HepG2 (cell line): ENCODE measurements at places on chromosomes 3 and 15. TPM values are rescaled to one million over a fixed set of nuclear protein-coding genes. Genes with fewer than 3 reads are reported as not detected.

The ELL3 gene
- 5.8 and 6.1 TPM in 2 replicates for total RNA-seq

The IL12A gene
- total RNA-seq: 0.74 and 1.1 TPM in 2 replicates

The TM6SF1 gene
- total RNA-seq: not detected in 2 replicates

- no peak for DNase-seq
- H3K27me3 ChIP-seq: no peaks in the 10 kb centered on the region
- no peaks in the 10 kb centered on the region for H3K4me1 ChIP-seq
- no peak overlapping the region for H3K27ac ChIP-seq
- H3K36me3 ChIP-seq: no peaks in the 10 kb centered on the region
- H3K4me3 ChIP-seq: no peak overlapping the region
Observed at GRCh38 chr3:21020681-21021080, 730.3 kb downstream of the ZNF385D start.

- H3K27me3 ChIP-seq: no peaks in the 10 kb centered on the region
- H3K4me3 ChIP-seq: no peak overlapping the region
- peak overlapping the region; percentile 99 for H3K27ac ChIP-seq
Observed at GRCh38 chr3:188746291-188746783, 425.4 kb upstream of the TPRG1 start.

DNA sequence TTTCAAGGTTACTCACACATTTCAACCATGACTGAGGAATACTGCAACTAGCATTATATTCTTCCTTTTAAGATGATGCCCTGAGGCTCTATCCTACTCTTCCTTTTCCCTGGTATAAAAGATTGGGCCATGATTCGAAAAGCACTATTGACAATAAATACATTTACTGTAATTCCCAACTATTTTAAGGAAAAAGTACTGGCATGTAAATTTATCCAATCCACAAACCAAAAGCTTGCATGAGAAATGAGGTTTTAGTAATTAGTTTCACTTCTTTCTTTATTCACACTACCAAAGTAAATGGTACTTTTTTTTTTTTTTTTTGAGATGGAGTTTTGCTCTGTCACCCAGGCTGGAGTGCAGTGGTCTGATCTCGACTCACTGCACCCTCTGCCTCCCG, 310.2 kb downstream of the LRRC3B start:
- H3K4me3 ChIP-seq: no peak overlapping the region
- no peaks in the 10 kb centered on the region for H3K36me3 ChIP-seq
- no peaks in the 10 kb centered on the region for H3K27me3 ChIP-seq
- no peaks in the 10 kb centered on the region for H3K4me1 ChIP-seq

GRCh38 chr3:153257673-153258351, 95.8 kb downstream of the RAP2B start:
- H3K27ac ChIP-seq: peak overlapping the region; percentile 73
- DNase-seq: peak; percentile 94
- no peaks in the 10 kb centered on the region for H3K27me3 ChIP-seq
- H3K36me3 ChIP-seq: no peaks in the 10 kb centered on the region
- peaks cover 51% of the 10 kb centered on the region for H3K4me1 ChIP-seq

- H3K27ac ChIP-seq: no peak overlapping the region
- H3K27me3 ChIP-seq: no peaks in the 10 kb centered on the region
- H3K4me3 ChIP-seq: no peak overlapping the region
- DNase-seq: no peak
Observed at GRCh38 chr3:108538083-108538482, 27.7 kb upstream of the MYH15 start.
